ENCODE measurements at places on chromosomes 7 and 10. TPM values are rescaled to one million over a fixed set of nuclear protein-coding genes. Genes with fewer than 3 reads are reported as not detected.

Gene PTF1A
- total RNA-seq: not detected

Gene ST7
- total RNA-seq: 39.3 TPM

GRCh38 chr10:83289948-83290347, 849.4 kb upstream of the GHITM start:
- DNase-seq: no peak

GRCh38 chr10:100683545-100684300, 61.7 kb upstream of the PAX2 start:
- DNase-seq: no peak

- DNase-seq: peak; percentile 79
Observed at GRCh38 chr7:156475666-156476065, 164.9 kb upstream of the RNF32 start.

DNA sequence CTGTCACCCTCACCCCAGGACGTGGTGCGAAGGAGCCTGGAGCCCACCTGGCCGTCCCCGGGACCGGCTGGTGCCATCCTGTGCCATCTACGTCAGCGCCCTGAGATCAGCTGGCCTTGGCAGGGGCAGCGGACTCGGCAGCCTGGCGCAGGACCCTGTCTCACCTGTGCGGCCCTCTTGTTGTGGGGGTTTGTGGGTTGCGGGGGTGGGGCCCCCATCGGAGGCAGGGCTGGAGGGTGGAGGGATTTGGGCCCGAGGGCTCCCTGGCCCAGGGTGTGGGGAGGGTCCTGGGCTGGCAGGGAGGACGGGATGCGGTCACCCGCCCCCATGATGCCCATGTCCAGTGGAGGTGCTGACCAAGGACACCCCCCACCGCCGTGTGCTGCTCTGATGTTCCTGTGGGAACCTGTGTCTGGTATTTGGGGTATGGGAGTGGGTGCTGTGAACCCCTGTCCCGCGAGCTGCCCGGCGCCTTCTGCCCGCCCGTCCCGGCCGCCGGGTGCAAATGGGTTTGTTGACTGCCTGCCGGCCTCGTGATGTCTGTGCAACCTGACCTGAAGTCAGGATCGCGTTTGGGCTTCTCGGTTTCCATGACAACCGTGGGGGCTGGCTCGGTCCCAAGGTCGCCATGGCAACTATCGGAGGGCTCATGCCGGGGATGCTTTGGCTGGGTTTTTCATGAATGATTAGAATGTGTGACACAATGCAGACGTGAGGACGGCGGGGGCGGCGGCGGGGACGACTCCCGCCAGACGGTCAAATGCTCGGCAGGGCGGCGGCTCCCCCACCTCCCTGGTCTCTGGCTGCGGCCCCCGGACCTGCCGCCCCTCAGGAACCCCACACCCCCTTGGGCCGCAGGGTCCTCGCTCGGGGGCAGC, 7.3 kb downstream of the MAFK start:
- peak; percentile 92 for DNase-seq

DNA sequence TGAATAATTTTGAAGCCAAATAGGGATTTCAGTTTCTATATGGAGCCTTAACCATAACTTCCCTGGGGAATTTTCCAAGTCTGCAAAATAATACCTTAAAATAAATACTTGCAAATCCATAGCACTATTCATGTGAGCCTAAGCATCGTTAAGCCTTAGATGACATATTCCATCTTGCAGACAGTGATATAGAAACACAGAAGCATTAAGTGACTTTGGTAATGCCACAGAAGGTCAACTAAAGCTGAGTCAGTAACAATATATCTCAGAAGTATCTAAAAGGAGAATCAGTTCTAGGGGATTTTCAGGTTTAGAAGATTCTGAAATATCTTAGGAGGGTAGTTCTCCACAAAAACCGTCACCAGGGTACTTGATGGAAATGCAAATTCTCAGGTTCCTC, 163.4 kb upstream of the COL1A2 start:
- DNase-seq: no peak

Gene WDR86
- 2.5 TPM for total RNA-seq

DNA sequence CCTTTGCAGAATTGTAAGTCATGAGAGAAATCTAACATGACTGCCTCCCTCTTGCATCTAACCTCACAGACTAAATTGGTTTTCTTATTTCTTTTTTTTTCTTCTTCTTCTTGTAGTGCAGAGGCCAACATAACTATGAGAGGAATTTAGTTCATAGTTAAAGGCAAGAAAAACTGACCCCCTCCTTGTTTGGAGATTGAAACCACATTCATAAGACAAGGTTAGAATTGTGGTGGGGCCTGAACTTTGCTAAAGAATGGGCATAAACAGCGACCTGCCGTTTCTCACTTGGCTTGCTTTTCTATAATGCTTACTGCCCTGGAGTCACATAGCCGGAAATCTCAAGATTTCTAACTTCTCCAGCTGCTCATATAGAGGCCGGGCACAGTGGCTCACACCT, 2.4 kb upstream of the POLM start:
- peak; percentile 40 for DNase-seq

Data from astrocyte (in vitro differentiated cells and primary cell).